ENCODE measurements at places on chromosomes 6 and 20.

GRCh38 chr6:165573671-165574070 lies 89.4 kb downstream of the PDE10A start:
- no peak for DNase-seq
- H3K27ac ChIP-seq, result peak overlapping the region; percentile 89
- no peaks in the 10 kb centered on the region for H3K36me3 ChIP-seq
- H3K27me3 ChIP-seq, result no peaks in the 10 kb centered on the region

GRCh38 chr6:170290296-170291128 lies at the start of gene DLL1:
Gene DLL1 (minus strand): TSS chr6:170291078. CDS start chr6:170290139, 939 bp downstream.
- H3K4me1 ChIP-seq, result peaks cover 43% of the 10 kb centered on the region
- peak within 1 kb of the TSS; percentile 77 for H3K4me3 ChIP-seq
- H3K27ac ChIP-seq, result peak within 1 kb of the TSS; percentile 44

DNA sequence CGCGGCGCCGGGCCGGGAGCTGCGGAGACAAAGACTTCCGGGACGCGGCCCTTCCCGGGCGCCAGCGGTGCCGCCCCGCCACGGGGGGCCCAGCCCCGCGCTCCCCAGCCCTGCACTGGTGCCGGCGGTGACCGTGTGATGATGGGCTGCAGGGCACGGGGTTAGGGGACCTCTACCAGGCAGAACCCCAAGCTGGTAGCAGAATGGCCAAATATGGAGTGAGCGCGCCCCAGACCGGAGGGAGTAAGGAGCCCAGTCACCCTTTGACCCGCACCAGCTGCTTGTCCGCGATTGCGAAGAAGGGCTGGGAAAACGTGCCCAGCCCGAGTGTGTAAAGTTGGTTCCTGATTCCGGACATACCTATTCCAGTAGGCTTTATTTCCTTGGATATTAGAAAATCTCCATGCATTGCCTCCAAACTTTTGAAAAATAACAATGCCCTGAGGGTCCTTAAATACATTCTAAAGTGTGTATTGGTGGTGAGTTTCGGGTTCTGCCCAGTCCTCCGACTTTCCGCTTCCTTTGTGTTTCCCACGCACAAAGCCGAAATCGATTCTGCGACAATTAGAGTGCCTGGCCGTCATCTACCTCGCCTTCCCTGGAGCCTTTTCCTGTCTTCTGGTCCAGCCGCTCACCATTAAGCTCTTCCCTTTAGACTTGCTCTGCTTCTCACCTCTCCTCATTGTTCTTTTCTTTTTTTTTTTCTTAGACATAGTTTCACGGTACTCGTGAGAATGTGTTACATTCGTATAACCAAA lies 1.1 kb downstream of the ABRACL start:
- H3K4me3 ChIP-seq, result no peak overlapping the region
- no peaks in the 10 kb centered on the region for H3K27me3 ChIP-seq
- no peaks in the 10 kb centered on the region for H3K36me3 ChIP-seq
- peaks cover 30% of the 10 kb centered on the region for H3K4me1 ChIP-seq
- no peak overlapping the region for H3K27ac ChIP-seq

DNA sequence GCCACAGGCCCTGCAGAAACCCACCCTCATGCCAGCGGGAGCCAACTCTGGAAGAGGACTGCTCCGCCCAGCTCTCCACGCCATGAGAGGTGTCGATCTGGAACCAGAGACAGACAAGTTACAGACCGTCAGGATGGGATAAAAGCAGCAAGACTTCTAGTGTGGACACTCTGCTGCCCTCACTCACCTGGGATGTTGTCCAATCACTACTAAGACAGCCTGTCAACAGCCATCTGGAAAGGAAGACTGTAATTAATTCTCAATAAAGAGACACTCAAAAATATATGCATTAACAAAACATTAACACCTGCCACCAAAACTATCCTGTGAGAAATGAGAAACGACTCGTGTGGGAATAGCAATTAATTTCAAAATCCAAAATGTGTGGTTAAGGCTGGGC lies 28.3 kb downstream of the SLC2A4RG start:
- peaks cover 2% of the 10 kb centered on the region for H3K36me3 ChIP-seq
- H3K4me1 ChIP-seq, result no peaks in the 10 kb centered on the region
- no peak for DNase-seq
- no peaks in the 10 kb centered on the region for H3K27me3 ChIP-seq

DNA sequence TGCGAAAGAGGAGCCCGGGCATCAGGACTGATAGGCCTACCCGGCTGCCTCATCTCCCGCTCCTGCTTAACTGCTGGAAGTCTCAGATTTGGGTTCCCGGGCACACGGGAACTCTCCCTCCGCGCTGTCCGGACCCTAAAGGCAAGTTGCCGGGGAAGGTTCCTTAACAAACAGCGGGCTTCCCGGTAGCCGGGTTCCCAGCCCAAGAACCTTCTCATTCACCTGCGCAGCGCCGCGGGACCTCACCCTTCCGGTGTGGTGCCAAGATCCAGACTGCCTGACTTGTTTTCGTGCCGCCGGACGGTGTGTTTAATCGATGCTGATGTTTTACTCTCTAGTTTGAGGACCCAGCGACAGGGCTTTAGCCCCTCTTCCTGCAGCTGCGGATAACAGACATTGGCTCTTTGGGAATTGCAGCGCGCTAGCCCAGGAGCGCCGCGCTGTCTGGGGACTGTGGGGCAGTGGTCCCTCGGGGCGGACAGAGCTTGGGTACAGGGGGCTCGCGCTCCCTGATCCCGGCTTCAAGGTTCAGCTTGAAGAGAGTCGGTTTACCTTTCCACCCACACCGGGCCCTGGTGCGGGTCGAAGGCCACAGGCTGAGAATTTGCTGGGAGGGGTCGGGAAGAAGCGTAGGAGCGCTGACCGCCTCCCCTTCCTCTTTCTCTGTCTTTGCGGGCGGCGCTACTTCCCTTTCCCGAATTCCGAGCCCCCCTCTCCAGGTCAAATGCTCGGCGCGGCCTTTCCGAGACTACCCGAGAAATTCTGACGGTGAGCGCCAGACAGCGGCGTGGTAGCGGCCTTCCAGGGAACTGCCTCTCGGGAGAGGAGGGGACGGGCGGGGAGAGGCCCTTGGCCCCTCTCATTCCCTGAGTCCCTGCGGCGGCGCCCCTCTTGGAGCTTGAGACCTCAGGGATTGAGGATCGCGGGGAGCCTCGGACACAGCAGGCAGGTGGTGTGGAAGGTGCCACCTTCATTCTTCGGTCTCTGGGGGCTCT lies 17.2 kb downstream of the ABT1 start:
- no peak for DNase-seq
- no peak overlapping the region for H3K27ac ChIP-seq
- peaks cover 15% of the 10 kb centered on the region for H3K4me1 ChIP-seq
- peaks cover 2% of the 10 kb centered on the region for H3K36me3 ChIP-seq
- H3K27me3 ChIP-seq, result peaks cover 62% of the 10 kb centered on the region
- peak overlapping the region; percentile 83 for H3K4me3 ChIP-seq

- no peak overlapping the region for H3K27ac ChIP-seq
- no peaks in the 10 kb centered on the region for H3K4me1 ChIP-seq
- no peak for DNase-seq
- peaks cover 9% of the 10 kb centered on the region for H3K36me3 ChIP-seq
- no peaks in the 10 kb centered on the region for H3K27me3 ChIP-seq
Measured at GRCh38 chr6:53944091-53944490, 149.3 kb downstream of the LRRC1 start.

DNA sequence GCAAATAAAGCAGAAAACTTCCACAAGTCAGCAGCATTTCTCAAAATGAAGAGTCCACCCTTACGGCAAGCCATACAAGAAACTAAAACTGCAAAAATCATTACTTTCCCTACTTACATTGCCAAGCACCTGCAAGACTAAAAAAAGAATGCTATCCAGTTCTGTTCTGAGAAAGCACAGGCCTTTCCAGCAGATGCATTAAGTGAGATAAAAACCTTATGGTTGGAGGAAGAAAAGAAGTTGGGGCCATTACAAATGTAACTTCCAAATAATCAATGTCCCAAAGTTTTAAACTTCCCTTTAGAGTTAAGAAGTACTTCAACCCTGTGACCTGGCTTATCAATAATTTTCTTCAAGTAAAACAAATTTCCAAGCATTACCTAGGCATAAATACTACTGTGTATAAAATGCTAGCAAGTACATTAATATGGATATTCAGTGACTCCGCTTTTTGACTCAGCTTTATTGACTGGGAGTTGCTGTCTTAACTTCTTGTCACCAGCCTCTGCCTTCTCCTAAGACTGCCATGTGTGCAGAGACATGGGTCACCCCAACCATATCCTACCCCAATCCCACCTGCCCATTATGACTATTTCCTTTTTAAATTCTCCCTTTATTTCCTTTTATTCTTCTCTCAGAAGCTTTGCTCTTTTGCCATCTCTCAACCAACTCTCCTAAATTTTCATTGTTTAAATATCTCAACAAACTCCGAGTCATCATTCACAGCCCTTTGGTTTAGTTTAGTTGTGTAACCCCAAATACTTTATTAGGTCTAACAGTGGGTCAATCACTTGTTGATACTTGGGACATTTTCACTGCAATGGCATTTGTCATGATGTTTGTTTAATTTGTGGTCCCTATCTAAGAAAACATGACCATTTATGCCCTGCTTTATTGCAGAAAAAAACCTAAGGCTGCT lies 49.7 kb downstream of the SLC22A23 start:
- peaks cover 36% of the 10 kb centered on the region for H3K4me1 ChIP-seq
- H3K36me3 ChIP-seq, result peaks cover 7% of the 10 kb centered on the region
- no peak overlapping the region for H3K4me3 ChIP-seq
- no peak for DNase-seq

DNA sequence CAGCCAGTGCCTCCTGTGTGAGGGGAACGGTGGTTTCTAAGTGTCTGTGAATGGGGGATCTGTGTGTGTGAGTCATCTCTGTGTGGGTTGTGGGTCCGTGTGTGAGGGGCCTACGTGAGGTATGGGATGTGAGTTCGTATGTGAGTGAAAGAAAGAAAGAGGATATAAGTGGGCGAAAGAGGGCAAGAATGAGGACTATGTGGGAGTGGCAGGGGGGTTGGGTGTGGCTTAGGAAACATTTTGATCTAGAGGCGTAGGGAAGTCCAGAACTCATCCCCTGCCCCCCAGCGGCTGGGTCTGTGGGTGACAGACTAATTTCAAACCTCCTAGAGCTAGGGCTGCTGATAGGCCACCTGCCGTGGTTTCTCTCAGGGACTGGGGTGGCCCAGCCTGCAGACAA lies 35.5 kb downstream of the DHX35 start:
- no peaks in the 10 kb centered on the region for H3K4me1 ChIP-seq
- H3K27ac ChIP-seq, result no peak overlapping the region
- H3K36me3 ChIP-seq, result peaks cover 36% of the 10 kb centered on the region
- no peaks in the 10 kb centered on the region for H3K27me3 ChIP-seq
- H3K4me3 ChIP-seq, result no peak overlapping the region
- DNase-seq, result no peak

GRCh38 chr6:30463651-30464618 lies 25.4 kb upstream of the HLA-E start:
- H3K4me1 ChIP-seq, result peaks cover 4% of the 10 kb centered on the region
- no peak overlapping the region for H3K27ac ChIP-seq
- DNase-seq, result no peak
- no peaks in the 10 kb centered on the region for H3K36me3 ChIP-seq
- H3K27me3 ChIP-seq, result peaks cover 96% of the 10 kb centered on the region

DNA sequence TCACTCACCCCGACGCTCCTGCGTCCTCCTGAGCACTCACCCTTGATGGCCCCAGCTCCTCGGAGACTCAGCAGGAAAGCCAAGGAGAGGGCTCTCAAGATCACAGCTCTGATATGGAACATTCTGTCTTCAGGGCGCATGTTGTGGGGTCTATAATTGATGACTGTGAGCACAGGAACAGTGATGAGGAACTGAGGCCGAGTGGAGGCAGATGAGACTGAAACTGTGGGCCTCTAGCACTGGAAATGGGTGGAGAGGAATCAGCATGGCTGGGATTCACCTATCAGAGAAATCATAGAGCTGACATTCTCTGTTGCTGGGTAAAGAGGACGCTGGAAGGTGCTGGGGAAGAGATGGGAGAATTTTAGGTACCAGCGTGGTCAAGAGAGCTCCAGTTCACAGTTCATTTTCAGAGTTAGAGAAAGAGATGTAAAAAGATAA lies at the start of gene HLA-DPA1:
Gene HLA-DPA1 (minus strand): TSS at position 219 of the 441 bp plus-strand sequence.
- no peak within 1 kb of the TSS for H3K27ac ChIP-seq
- H3K36me3 ChIP-seq, result no peaks in the 10 kb centered on the region
- DNase-seq, result no peak

- H3K36me3 ChIP-seq, result peaks cover 7% of the 10 kb centered on the region
- no peak overlapping the region for H3K4me3 ChIP-seq
- DNase-seq, result no peak
- H3K27me3 ChIP-seq, result no peaks in the 10 kb centered on the region
Measured at GRCh38 chr20:35893942-35894341, 60.4 kb downstream of the SCAND1 start.

DNA sequence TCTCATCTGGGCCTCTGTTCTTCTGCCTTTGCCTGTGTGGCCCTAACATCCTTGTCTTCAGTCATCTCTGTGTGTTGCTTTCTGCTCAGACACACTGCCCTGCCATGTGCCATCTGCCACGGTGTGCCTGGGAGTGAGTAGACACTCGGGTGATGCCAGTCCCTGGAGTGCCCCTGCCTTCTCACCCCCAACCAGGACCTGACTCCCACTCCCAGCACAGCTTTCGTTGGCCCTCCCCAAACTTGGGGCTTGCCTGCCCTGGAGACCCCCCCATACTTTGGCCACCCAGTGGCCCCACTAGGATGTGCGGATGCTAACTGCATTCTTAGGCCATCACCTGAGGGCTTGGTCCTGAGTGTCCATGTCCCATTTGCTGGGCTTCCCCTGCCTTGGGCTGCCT lies 76.4 kb upstream of the SCP2D1 start:
- no peaks in the 10 kb centered on the region for H3K27me3 ChIP-seq
- H3K36me3 ChIP-seq, result no peaks in the 10 kb centered on the region
- H3K4me1 ChIP-seq, result peaks cover 21% of the 10 kb centered on the region
- no peak overlapping the region for H3K27ac ChIP-seq

- no peaks in the 10 kb centered on the region for H3K36me3 ChIP-seq
- no peaks in the 10 kb centered on the region for H3K4me1 ChIP-seq
- no peak overlapping the region for H3K4me3 ChIP-seq
- peaks cover 2% of the 10 kb centered on the region for H3K27me3 ChIP-seq
- DNase-seq, result no peak
Measured at GRCh38 chr20:9775176-9775575, 63.7 kb downstream of the PAK5 start.

DNA sequence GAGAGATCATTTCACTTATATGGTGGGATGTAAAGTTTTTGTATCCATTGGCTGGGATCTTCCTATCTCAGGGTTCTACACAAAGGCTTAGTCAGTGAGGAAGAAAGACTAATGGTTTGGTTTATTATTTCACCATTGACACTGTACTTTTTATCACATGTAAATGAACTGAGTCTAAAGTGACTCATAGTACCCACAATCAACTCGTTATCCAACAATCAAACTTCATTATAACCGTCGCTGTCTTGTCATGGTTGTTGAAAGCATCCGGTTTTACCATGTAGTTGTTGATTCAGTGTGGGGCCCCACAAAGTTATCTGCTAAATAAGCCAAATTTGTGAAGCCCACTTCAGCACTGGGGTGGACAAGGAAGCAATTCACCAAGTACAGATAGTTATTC lies 55.8 kb upstream of the MTRF1L start:
- H3K27me3 ChIP-seq, result no peaks in the 10 kb centered on the region
- peaks cover 2% of the 10 kb centered on the region for H3K4me1 ChIP-seq
- peaks cover under 1% of the 10 kb centered on the region for H3K36me3 ChIP-seq
- no peak for DNase-seq

All from mesothelial cell of epicardium (in vitro differentiated cells).